Motor neuron (in vitro differentiated cells): ENCODE measurements at places on chromosomes 4 and X. TPM values are rescaled to one million over a fixed set of nuclear protein-coding genes. Genes with fewer than 3 reads are reported as not detected.
A peak's percentile ranks its signal among the peaks of the same experiment; 100 is the strongest.

DNA sequence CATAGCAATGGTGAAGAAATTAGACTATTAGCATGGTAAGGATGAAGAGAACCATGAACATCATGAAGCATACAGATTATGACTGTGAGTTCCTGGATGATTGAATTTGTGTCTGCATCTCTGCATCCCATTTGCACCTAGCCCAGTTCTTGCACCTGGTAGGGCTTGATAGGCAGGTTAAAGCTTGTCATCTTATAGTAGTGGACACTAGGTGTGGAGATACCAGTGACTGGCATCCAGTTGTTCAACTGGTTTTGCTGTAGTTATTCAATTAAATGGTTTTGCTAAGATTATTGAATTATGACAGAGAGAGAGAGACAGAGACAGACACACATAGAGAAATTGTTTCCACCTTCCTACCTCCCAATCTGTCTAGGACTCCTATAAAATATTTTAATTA is 5.0 kb downstream of the ADH7 start:
- no peak for ATAC-seq

DNA sequence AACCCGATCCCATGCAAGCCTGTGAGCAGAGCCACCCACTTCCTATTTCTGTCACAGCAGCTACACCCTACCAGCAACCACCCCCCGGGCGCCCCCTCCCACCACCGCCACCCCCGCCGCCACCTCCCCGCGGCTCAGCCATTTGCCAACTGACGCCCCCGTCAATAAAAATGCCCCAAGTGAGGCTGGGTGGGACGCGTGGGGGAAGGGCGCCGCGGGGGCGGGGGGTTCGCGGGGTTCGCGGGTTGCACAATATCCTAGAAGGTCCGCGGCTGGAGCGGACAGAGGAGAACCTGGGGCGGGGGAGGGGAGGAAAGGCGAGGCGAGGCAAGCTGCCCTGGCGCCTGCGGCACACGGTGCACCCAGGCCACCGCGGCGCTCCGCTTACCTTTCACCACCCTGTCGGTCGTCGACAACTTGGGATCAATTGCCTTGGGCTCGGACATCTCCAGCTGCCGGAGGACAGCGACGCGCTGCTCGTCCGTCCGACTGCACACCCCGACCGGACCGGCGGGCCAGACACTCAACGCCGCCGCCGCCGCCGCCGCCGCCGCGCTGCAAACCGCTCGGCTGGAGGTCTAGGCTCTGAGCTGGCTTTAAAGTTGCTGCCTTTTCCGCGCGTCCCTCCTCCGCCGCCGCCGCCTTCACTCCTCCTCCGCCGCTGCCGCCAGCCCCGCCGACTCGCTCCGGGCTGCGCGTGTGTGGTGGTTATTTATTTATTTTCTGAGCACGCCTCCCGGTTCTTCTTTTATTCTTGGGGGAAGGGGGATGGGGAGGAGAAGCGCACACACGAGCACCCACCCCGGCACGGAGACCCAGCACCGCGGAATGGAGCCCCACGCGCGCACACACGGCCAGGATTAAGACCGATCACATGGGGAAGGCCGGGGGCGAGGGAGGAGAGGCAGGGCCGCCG is 717 bp downstream of the PPP3CA start:
- peak; percentile 6 for ATAC-seq

DNA sequence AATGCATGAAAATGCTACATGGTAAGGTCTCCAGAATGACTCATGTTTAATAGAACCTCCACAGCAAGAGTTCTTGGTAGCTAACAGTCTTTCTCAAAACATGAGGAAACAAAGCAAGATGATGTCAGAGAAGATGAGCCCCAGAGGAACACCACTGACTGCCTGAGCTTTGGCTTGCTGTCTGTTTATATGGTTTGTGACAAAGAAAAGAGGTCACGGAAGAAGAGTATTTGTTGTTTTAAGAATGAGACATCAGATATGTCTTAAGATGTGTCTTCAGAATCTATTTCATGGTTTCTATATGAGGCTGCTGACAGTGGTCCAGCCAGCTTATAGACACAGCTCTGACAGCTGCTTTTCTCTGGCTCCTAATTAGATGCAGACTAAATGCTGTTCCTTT is 18.8 kb upstream of the AREG start:
- ATAC-seq: no peak

DNA sequence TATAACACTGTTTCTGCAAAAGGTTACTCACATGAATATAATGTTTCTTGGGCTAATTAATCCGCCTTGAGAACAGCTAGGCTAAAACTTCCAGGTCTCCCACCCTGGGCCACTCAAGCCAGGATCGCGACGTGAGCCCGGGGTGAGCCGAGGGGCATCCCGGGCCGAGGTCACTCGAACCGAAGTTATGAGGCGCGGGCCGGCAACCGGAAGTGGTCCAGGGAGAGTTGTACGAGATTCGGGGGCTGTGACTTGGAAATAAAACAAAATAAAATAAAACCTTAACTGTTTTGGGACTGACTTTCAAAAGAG is 317 bp downstream of the CMC4 start:
- ATAC-seq: peak; percentile 5

DNA sequence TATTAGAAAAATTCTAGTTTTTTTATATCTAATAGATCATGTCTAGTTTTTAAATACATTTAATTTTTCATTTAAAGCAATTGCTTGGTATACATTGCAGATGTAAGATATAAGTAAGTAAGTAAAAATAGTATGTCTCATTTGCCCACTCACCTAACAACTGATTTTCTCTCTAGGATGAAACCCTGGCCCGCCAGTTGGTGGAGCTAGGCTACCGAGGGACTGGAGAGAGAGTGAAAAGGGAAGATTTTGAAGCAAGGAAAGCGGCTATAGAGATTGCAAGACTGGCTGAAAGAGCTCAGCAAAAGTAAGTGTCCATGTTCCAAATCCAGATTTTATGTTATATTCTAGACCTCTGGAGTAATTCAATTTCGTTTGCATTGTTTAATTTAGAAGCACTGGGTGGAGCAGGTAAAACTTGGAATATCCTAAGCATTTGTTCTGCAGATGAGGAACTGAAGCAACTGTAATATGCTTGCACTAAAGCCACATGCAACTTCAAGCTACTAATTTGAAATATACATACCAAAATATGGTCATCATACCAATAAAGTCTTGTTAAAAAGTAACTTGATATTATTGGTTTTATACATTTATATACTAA is 27.1 kb downstream of the CFAP299 start:
- peak; percentile 58 for ATAC-seq

DNA sequence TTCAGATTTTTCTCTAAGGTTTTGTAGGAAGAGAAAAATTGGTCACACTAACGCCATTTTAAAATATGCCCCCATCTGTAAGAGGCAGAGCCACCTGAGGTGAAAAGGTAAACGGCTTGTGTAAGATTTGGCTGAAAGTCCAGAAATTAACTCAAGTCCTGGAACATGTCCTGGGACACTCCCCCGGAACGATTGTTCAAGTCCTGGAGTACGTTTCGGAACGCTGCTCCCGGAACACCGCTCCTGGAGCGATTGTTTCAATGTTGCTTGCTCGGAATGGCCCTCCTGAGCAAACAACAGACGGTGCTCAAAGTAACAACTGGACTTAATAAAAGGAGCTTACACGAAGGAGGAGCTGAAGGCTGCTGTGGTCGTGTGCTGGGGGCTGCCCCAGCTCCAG is 796.5 kb upstream of the SLIT2 start:
- no peak for ATAC-seq

DNA sequence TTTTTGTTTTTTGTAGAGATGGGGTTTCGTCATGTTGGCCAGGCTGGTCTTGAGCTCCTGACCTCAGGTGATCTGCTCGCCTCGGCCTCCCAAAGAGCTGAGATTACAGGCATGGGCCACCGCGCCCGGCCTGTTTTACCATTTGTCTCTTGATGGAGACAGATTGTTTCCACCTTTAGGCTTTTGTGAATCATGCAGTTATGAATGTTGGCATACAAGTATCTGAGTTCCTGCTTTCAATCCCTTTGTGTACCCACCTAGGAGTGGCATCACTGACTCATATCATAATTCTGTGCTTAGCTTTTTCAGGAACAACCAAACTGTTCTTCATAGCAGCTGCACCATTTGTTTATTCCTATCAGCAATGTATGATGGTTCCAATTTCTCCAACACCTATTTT is 20.2 kb upstream of the MGST2 start:
- ATAC-seq: no peak

GRCh38 chrX:133789829-133790228 is 195.6 kb downstream of the GPC3 start:
- peak; percentile 31 for ATAC-seq

NAP1L3 gene
- total RNA-seq: 1.6 TPM in 2 replicates

DNA sequence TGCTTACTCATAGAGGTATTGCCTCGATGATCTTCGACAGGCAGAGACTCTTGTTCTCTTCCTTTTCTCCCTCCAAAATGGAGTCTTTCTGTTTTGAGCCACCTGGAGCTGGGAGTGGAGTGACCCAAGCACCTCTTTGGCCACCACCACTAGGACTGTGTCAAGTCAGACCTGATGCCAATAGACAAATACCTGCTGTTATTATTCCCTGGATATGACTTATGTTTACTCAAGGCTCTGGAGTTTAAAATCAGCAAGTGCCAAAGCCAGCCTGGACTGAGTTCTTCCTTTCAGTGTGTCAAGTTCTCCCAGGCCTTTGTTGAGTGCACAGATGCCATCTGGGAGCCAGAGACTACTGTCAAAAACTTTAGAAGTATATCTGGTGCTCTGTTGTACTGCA is 130.2 kb upstream of the SLC6A14 start:
- no peak for ATAC-seq

- ATAC-seq: no peak
These were observed 129.0 kb downstream of the BTC start for GRCh38 chr4:74665346-74665745.

DNA sequence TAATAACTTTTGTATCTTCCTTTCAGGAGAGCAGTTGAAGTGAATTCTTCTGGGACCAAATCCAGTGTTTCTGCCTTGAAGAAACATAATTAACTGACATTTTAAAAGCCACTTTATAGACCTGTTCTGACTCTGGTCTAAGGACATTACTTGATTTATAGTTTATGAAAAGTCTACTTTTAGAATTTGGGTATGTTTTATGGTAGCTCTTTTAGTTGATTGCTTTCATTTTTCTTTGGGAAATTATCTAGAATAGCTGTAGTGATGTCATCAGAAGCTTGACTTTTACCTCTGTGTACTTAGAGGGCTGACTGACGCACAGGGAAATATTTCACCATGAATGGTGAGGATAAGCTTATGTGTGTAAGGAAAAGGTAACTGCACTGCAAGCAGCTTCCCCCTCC is 131.8 kb upstream of the LIMCH1 start:
- ATAC-seq: no peak

DNA sequence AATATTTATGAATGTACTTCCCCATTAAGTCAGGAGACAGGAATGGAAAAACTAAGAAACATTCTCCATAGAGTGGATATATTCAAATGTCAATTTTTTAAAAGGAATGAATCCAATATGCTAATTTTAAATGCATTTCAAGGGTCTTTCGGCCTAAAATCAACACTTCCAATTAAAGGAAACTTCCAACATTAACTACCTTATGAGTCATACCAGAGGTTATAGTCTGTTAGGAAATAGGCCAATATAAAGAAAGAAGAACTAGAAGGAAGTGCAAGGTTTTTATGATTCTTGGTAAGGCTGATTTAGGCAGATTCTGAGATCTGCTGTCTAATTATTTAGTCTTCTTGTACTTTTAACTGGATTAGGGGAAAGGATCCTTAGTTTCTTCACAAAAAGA is 260.1 kb upstream of the EDNRA start:
- no peak for ATAC-seq

RENBP gene
- 5.9 TPM in 2 replicates for total RNA-seq

TMEM31 gene
- total RNA-seq: 0.93 TPM in 1 of 2 replicates, not detected in the other

TAF7L gene
- 0.10 and 0.14 TPM in 2 replicates for total RNA-seq

GRCh38 chrX:1295550-1295949 is 26.9 kb downstream of the CSF2RA start:
- ATAC-seq: no peak

MND1 gene
- 8.1 and 10.8 TPM in 2 replicates for total RNA-seq

- peak; percentile 97 for ATAC-seq
These were observed 13.0 kb upstream of the SEPSECS start for GRCh38 chr4:25172961-25173915.

DNA sequence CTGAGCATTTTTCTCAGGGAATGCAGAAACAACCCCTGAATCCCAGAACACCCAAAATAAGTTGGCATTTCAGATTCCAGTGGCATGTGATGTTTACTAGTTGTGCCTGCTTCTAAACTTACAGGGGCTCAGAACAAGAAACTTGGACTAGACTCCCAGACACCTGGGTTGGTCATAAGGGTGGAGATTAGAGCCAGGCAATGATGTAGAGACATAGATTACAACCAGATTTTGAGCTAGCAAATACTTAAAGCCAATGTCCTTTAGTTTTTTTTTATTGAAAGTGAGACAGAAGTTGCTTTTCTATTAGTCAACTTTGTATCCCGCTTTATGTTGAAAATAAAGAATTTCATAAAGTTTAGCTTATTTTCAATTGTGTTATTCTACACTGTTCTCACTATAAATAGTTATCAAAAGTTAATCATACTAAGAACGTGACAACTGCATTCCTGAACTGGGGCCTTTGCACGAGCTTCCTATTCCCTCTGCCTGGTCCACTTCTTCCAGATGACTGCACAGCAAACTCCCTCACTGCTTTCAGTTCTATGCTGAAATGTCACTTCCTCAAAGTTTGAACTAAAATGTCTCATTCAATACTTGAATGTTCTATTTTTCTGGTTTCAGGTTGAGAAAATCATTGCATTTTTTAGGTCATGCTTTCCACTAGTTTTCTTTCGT is 224.7 kb upstream of the PPP1R2C start:
- no peak for ATAC-seq
